NCI-H345 (cell line): ENCODE measurements at places on chromosomes 6 and 20.

DNA sequence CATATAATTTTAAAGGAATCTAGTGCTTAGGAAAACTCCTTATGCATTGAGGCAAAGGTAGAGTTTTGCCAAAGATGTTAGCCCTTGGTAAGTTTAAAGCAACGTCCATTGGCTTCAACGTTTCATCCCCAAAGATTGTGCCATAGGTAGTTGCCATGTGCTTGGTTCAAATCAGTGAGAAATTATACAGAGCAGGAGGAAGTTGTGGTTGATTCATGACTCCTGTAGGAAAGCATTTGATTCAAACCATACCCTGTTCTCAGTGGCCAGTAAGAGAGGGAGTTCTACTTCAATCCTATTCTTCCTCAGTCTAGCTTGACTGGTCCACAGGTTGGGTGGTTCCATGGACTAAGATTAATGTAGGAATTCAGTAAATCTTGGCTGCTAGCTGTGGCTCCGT is 535.6 kb downstream of the QKI start:
- DNase-seq, result no peak

DNA sequence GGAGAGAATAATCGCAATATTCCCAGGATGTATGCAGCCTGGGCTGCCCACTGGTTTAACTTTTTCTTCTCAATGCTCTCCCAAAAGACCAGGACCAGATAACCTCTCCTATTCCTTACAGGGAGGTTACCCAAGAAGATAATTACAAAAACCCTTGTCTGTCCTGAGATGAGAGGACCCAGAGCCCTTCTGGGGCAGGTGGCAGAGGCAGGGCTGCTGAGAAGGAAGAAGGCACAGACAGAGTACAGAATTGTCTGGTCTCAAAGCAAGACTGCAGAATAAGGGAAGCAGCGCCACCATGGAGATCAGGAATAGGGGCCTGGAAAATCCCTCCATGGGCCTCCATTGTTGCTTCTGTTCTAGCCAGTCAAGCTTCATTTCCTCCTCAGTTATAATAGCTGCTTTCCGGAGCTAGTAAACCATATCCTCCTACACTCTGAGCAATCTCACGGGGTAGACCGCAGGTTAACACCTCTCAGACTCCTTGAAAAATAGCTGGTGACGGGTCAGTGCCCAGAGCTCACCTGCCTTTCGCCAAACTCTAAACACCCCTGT is 463 bp upstream of the HLA-DMB start:
- no peak for DNase-seq

- no peak for DNase-seq
Measured at GRCh38 chr6:119501798-119502483, 152.4 kb upstream of the MAN1A1 start.

DNA sequence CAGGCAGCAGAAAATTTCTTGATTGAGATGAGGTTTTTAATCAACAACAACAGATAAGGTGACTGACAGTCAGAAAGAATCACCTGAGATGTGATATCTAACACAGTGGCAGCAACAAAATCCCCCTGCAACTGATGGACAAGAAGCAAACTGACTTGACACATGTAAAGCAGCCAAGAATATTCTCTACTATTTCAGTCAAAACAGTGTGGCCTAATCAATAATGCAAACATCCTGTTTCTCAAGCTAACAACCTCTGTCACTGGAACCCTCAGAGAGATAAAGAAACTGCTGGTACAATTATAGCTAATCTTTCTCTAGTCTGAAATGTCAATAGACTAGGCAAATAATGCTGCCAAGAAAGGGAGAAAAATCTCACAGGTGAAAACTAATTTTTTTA is 4.6 kb upstream of the CGA start:
- DNase-seq, result no peak

DNA sequence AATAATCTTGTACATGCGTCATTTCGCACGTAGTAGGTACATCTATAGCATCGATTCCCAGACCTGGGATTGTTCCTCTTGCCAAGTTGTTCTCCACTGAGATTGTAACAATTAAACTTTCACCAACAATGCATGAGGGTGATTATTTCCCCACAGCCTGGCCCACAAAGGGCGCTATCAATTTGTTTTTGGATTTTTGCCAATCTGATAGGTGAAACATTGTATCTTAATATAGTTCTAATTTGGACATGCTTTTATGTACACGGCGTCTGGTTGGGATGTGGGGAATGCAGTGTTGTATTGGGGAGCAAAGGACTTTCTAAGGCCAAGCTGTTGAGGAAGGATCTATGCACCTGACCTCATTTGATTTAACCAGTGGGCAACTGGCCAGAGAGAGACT is 59.5 kb downstream of the VEGFA start:
- no peak for DNase-seq

DNA sequence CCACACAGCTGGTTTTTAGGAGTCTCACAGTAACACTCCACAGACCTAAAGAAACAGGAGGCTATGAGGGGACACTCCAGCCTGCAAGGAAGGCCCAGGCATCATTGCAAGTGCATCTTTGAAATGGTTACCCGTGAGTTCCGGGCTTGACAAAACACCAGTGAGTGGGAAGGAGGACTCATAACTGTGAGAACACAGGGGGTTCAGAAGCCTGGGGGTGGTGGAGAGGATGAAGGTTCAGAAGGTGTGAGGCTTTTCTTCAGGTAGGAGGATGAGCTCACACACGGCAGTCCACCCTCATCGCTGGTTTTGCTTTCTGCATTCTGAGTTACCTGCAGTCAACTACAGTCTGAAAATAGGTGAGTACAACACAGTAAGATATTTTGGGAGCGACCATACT is 39.9 kb downstream of the MAP7 start:
- no peak for DNase-seq

- no peak for DNase-seq
Measured at GRCh38 chr6:42771741-42772100, 10.1 kb upstream of the BICRAL start.

DNA sequence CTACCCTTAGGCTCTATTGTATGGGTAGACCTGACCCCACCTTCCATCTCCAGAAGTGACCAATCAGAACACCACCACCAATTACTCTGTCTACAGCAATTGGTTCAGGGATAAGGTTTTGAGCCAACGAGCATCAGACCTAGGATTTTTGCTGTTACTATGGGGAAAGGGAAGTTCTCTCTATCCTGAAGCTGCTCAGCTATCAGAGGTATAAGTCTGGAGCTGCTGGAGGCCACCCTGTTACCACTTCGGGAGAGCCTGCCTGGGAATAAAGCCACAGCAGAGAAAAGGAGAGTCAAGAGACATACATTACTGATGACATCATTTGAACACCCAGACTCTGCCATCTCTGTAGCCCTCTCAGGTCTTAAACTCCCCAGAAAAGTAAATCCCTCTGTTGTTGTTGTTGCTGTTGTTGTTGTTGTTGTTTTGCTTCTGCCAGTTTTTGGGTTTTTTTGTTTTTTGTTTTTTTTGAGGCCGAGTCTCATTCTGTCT is 94.5 kb downstream of the PREX1 start:
- DNase-seq, result no peak

DNA sequence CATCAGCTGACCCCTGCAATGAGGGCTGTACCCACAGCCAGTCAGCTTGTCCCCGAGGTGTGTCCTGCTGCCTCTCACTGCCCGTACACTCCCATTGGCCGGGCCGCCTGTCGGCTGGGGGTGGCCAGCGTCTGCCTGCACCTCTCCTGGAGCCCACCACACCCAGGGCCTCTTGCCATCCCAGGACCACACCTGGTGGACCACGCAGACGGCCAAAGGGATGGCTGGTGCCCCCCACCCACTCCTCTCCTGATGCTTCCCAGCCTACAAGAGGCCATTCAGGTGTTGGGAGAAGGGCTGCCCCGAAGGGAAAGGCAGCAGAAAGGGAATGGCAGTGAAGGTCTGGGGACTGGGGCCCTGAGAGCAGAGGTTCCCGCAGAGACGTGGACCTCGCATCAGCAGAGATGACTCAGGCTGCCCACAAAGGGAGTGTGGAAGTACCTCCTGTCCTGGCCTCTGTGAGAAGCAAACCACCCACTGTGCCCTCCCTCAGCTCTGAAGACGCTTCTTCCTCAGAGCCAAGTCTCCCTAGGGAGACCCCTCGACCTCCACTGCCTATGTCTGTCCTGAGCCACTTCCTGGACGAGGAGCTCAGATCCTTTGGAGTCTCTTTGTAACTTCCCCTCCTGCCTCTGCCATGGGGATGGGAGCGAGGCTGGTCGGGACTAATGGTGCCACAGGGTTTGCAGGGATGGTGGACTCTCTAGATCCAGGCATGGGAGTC is 60.9 kb downstream of the PYGB start:
- DNase-seq, result no peak

- DNase-seq, result no peak
Measured at GRCh38 chr20:57921676-57922075, 211.9 kb upstream of the PMEPA1 start.

DNA sequence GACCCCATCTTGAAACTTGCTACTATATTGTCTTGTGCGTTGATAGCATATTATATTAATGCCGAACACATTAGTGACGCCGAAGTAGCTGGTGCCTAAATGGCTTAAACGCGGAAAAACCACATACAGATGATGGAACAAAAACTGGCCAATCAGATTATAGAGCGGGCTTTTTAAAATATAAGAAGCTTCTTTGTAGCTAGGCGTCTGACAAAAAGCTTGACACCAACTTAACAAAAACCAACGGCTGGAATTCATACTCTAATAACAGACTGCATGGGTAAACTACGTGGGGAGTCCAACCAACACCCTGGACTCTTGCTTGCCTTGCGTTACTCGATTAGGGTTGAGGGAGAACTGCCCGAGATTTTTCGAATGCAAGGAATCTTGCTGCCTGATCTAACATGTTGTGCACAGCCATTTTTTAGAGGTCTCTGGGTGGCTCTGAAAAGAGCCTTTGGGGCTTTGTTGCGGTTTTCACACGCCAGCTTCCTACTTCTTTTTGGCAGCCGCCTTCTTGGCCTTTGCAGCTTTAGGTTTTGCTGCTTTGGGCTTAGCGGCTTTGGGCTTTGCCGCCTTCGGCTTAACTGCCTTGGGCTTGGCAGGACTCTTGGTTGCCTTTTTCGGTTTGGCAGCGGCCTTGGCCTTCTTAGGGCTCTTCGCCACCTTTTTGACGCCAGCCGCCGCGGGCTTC is 45.7 kb downstream of the OR2B2 start:
- peak; percentile 87 for DNase-seq

DNA sequence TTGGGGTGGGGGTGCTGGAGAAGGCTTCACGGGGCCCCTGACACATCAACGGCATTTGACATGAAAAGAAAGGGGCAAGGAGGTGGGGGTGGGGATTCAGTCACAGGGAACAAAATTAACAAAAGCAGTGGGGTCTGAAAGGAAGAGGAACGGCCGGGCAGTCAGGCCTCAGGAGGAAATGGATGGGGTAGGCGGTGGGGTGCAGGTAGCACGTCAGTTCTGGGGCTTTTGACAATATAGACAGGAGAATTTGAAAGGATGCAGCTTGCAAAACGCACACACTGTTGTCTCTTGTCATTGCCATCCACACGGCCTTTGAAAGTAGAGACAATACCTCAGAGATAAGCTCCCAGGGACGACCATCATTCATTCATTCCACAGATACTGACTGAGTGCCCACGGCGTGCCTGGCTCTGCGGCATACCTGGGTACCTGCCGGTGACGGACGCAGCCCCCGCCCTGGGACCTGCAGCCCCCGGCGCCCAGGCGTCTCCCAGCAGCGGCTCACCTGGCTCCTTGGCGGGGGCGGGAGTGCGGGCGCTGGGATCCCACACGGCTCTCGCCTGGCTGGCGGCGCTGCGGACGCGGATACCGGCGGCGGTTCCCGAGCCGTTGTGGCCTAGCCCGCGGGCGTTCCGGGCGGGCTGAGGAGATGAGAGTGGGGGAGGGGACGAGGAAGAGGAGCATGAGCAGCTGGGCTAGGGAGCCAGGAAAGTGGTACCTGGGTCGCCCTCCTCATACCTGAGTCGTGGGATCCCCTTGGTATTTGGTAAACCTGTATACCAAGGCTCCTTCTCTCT is at the start of gene SLC26A8:
Gene SLC26A8, minus strand, starts transcription at position 646 of the 800 bp plus-strand sequence. CDS start 4,934 bp downstream, outside the sequence.
- no peak for DNase-seq

- no peak for DNase-seq
Measured at GRCh38 chr6:89042664-89043063, 37.9 kb upstream of the PNRC1 start.

GRCh38 chr6:147900247-147900830 is 391.8 kb downstream of the SAMD5 start:
- DNase-seq, result no peak

DNA sequence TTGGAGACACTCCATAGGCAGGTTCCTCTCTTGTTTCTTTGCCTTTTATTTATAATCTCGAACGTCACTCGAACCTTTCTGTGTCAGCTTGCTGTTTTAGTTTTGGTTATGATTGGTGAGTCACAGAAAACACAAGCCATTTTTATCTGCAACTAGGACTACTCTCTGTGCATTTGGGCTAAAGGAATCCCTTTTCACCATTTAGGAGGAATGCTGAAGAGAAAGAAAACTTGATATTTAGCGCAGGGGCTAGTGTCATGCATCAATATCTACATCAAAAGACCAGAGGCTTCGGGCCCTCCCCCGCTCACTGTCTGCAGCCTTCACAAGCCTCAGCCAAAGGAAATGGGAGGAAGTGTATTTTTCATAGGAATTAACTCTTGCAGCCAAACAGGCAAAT is 507.8 kb upstream of the CITED2 start:
- peak; percentile 17 for DNase-seq

GRCh38 chr6:71083308-71083820 is 126.5 kb upstream of the B3GAT2 start:
- DNase-seq, result no peak

GRCh38 chr6:21887231-21888185 is 294.0 kb downstream of the SOX4 start:
- DNase-seq, result peak; percentile 19

DNA sequence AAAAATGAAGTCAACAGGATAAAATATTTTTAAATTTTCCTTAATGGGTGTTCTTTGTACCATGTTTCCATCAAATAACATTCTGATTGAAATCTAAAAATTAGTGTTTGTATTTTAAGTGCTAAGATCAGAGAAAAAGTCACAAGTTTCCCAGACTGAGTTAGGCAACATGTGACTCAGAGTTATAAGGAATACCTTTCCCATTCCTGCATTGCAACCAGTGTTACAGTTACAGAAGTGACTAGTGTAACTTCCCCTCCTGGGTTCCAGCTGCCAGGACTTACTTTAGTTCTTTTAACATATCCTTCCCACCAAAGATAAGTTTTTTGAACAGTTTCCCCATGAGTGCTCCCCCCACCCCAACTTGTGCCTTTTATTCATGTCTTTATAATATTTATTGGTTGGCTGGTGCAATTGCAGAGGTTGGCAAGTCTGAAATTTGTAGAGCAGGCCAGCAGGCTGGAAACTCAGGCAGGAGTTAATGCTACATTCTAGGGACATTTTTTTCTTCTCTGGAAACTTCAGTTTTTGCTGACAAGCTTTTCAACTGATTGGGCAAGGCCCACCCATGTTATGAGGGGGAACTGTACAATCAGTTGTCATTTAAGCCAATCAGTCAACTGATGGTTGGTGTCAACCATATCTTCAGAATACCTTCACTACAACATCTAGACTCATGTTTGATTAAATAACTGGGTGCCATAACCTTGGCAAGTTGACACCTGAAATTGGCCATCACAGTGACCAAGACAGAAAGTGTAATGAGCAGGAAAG is 22.9 kb upstream of the ESR1 start:
- DNase-seq, result no peak
